Endothelial cell (in vitro differentiated cells): ENCODE measurements at places on chromosomes 16 and 17.

- no peak for DNase-seq
Observed at GRCh38 chr16:79911660-79912059, 311.1 kb upstream of the MAF start.

- DNase-seq: no peak
Observed at GRCh38 chr17:19248151-19248927, 11.2 kb downstream of the EPN2 start.

DNA sequence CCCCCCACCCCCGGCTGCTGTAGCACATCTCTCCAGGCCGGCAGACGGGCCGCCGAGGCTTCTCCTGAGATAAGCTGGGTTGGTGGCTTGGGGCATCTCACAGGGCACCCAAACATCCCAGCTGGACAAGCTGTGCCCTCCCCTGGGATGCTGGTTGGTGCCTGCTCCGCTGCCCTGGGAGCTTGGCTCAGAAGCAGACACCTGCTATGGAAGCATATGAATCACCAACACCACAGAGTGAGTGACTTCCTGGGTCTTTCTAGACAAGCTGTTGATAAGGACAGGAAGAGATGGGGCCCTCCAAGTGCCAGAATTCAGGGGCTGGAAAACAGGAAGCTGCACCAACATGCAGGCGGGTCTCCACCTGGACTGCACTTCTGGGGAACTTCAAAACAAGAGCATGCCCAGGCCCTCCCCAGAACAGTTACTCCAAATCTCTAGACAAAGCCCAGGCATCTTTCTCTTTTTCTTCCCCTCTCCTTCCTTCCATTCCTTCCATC, 13.7 kb downstream of the C16orf95 start:
- DNase-seq: no peak

GRCh38 chr16:50272111-50272571, 5.8 kb downstream of the ADCY7 start:
- no peak for DNase-seq

DNA sequence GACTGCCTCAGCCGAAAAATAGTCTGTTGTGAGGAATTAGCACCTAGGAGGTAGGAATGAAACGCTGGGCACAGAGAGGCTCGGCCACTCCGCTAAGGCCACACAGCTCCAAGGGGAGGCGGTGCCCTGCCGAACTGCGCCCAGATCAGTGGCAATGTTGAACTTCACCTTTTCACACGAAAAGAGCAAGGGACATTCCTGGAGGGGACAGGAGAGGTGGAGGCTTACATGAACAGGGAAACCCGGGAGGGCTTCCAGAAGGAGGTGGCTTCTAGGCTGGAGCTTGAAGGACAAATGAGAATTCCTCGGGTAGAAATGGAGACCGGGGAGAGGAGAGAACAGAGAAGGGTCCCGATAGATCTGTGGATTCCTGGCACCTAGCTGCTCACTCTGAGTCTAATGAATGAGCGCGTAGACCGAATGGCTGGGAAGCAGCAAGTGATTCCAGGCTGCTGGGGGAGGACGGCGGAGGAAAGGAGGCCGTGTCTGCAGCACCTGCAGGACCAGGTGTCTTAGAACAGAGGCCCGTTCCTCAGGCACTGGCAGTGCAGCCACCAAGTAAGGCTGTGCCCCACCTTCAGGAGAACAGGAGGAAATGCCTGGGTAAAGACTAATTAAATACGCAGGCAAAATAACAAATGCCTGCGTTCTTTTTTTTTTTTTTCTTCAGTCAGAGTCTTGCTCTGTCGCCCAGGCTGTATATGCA, 722 bp upstream of the SLC38A10 start:
- DNase-seq: no peak

GRCh38 chr17:77602883-77603640, 355.4 kb upstream of the TNRC6C start:
- DNase-seq: no peak

DNA sequence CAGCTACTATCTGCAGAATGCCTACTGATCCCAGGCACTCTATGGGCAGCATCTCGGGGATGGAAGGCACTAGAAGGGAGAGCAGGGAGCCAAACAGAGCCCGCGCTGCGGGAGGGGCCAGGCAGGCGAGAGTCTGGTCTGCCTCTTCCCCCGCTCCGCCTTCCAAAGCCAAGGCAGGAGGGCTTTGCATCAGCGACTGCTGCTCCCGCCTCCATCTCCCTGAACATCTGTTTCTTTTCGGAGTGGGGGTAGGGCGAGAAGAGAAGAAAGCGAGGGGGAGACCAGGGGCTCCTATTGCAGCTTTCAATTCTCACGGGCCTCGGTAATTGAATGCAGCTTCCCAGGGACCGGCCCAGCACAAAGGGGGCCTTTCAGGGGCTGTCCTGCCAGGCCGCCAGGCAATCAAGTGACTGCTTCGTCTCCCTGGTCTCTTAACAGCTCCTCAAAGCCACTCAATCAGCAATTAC, 31.4 kb upstream of the CDC42EP4 start:
- no peak for DNase-seq

DNA sequence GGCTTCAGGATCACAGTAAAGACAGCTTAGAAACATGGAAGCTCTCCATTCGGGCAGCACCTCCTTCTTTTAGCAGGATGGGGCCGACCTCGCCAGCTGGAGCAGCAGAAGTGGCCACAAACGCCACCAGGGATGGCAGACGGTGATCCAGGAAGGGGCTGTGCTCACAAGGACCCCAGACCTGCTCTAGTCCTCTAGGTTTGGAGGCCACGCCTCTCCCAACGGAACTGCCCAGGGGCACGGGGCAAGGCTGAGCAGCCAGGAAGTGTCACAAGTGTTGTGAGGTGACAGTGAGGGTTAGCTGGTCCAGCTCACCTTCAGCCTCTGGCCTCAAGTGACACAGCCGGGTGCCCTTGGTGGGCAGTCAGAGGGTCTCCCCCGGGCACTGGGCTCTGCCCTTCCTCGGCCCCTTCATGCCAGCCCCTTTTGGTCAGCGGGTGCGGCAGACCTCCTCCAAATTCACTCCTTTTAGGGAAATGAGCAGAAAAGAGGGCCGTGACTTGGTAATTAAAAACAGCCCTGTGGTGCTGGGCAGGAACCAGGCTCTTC, 20.4 kb downstream of the CEP295NL start:
- DNase-seq: no peak

- no peak for DNase-seq
Observed at GRCh38 chr16:31480851-31481536, 1.9 kb upstream of the SLC5A2 start.

DNA sequence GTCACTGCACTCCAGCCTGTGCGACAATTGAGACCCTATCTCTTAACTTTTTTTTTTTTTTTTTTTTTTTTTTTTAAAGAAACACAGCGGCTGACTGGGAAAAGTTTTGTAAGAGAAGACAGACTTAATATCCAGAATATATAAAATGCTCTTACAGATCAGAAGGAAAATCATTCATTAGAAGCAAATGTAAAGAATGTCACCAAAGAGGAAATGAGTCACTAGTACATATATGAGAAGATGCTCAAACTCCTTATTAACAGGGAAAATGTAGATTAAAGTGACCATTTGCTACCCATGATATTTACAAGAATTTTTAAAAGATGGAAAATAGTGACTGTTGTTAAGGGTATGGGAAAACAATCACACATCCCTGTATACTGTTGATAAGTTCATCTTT, 48.9 kb downstream of the RABEP1 start:
- no peak for DNase-seq

- no peak for DNase-seq
Observed at GRCh38 chr16:85979605-85980004, 80.6 kb downstream of the IRF8 start.

DNA sequence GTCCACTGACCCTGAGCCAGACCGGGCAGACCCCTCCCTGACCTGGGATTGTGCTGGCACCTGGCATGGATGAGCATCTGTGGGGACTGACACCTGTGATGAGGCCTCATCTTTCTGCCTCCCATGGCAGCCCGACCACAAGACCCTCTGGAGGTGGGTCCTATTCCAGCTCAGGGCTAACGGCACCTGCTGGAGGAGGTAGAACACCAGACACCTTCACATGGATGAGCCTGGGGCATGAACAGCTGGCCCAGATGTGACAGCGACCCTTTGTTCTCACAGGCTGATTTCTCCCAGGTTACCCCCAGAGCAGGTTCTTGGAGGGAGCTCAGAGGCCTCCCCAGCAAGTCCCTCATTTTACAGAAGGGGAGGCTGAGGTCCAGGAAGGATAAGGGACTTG, 46.4 kb upstream of the PIK3R6 start:
- DNase-seq: no peak

DNA sequence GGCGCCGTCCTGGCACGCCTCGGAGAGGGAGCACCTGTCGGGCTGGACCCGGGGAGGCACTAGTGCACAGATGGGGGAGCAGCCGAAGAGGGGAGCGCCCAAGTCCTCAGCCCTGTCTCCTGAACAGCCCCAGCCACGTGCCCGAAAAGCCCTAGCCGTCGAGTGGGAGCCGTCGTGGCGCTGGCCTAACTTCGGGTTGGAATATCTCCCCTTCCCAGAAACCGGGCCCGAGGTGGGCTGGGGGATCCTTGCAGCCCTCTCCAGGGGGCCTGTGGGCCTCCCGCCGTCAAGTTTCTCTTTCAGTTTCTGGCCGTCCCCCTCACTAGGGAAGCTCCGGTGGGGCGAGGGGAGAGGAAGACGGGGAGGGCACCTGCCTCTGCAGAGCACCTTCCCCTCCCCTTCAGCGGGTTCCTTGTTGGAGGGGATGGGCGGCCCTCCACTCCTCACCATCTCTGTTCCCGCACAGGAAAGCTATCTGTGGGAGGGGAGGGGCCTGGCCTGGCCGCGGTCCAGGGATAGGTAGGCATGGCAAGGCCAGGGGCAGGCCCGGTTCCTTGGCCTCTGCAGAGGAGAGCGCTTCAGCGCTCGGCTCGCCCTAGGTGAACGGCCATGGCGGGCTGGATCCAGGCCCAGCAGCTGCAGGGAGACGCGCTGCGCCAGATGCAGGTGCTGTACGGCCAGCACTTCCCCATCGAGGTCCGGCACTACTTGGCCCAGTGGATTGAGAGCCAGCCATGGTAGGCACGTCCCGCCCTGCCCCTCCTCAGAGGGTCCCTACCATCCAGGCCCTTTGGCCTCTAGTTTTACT, 709 bp downstream of the STAT5A start:
- no peak for DNase-seq

DNA sequence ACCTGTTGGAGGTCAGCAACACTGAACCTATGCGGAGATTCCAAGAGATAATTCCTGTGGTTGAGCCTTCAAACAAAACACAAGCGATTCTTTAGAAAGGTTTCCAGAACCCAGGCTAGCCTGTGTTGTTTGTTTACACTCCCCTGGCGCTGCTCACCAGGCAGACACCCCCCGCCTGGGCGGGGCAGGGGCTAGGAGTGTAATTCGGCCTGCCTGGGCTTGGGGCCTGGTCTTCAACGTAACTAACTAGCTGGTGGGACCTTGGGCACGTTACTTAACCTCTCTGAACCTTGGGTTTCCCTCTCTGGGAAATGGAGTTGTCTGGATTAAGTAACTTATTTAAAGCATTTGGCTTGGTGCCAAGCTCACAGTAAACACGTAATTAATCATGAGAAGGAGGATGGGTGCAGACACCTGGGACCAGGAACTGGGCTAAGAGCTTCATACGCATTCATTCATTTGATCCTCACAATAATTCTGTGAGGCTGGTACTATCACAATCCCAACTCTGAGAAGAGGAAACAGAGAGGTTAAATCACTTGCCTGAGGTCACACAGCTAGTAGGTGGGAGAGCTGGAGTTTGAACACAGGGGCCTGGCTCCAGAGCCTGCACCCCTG, 7.6 kb upstream of the ARHGAP27 start:
- no peak for DNase-seq

DNA sequence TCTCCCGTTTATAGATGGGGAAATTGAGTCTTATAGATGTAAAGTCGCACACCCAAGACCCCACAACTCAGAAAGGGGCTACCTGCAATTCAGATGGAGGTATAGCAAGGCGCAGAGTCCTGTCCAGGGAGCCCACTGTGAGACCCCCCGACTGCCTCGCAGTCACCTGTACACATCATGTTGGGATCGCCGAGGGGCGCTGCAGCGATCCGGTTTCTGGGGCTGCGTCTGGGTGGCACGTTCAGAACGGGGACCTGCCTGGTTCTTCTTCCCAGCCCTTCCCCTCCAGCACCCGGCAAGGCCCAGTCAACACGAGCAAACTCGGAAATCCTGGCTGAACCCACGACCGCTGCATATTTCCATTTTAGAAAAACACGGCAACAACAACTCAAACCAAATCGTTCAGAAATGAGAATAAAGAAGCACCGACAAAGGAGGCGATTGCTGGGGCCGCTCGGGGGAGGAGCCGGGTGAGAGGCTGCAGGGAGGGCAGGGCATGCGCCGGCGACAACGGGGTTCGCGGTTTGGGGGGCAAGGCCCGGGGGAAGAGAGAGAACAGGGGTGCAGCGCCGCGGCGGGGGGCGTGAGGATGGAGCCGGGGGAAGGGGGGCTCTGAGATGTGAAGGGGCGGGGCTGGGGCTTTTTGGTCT, 643 bp downstream of the HSDL1 start:
- peak; percentile 33 for DNase-seq

- no peak for DNase-seq
Observed at GRCh38 chr17:62703261-62703775, 75.8 kb downstream of the MRC2 start.

DNA sequence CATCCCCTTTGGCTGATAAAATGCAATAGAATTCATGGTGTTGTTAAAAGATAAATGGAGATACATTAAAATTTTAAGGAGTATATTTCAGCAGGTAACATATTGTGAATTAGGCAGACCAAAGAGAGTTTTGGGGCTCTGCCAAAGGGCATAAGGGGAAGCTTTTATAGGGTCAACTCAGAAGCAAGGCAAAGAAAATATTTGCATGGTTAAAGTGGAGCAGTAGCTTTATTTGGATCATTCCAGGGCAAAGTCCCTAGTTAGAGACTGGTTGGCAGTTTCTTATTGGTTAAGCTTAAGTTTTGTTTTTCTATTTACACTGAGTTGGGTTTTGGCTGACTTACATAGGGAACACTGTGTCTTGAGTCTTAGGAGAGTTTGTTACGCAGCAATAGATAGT, 75.1 kb upstream of the CA10 start:
- no peak for DNase-seq

DNA sequence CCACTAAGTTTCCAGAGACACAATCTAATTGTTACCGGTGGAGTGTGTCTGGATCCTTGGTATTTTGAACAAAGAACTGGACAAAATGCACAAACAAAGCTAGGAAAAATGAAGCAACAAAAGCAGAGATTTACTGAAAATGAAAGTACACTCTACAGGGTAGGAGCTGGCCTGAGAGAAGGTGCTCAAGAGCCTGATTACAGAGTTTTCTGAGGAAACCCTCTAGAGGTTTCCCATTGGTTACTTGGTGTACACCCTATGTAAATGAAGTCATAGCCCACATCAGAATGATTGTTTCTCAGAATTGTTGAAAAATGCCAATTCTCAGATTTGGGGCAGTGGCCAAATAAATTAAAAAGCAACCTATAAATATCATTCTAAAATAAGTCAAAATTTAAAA, 436.4 kb downstream of the KCNJ18 start:
- DNase-seq: no peak

DNA sequence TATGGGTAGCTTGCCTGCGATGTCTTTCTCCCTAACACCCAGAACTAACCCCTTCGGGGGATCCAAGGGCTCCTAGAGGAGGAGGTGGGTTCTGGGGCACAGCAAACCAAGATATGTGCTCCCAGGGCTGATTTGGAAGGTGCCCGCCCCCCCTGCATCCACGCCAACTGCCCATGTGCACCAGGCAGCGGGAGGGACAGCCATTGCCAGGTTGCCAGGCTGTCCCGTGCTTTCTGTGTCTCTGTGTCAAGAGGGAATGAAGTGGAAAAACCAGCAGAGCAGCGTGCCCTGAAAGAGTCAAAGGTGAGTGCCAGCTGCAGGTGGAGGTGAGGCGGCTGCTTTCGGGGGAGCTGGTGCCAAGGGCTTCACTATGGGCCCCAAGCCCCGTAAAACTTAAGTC, 6.4 kb downstream of the TEKT5 start:
- no peak for DNase-seq
